ENCODE measurements at places on chromosomes 7 and 10.
A peak's percentile ranks its signal among the peaks of the same experiment; 100 is the strongest.

DNA sequence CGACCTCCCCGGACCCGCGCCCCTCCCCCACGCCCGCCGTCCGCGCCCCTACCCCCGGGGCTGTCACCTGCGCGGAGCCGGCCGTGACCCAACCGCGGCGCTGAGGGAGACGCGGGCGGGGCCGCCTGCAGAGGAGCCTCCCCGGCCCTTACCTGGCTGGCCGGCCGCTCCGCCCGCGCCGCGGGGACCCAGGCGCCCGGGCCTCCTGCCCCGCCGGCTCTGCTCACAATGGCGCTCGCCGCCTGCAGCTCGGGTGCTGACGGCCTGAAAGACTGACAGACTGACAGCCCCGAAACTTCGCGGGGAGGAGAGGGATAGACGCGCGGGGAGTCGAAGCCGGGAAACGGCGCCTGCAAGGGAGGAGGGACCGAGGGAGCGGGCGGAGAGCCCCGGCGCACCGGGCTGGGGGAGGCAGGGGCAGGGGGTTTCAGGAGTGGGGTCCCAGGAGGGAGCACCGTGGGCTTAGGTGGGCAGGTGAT, 393 bp downstream of the ZNF467 start:
- DNase-seq: no peak

DNA sequence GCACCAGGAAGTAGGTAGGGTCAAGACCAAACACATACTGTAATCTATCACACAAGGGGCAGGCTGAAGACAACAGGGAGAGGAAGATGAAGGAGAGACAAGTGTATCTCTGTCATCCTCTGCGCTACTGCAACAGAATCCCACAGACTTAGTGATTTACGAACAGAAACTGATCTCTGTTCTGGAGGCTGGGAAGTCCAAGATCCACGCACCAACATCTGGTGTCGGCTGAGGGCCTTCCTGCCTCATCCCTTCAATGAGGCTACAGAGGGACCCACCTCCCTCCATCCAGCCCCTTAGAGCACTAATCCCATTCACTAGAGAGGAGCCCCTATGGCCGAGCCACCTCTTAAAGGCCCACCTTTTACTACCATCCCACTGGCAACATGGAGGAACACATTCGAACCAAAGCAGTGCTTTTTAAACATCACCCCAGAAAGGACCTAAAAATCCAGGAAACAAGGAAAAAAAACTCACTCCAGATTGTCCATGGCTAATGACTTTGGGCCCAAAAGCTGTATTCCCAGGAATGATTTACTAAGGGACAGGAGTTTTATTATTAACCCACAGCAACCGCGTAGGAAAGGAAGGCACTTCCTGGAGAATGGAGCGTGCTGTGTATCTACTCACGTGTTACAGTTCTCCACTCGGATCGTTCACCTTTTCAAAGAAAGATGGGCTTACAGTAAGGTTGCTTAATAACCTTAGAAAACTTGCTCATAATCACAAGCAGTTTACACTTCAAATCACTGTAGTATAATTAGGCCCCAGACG, 4.2 kb downstream of the BNIP3 start:
- no peak for DNase-seq

DNA sequence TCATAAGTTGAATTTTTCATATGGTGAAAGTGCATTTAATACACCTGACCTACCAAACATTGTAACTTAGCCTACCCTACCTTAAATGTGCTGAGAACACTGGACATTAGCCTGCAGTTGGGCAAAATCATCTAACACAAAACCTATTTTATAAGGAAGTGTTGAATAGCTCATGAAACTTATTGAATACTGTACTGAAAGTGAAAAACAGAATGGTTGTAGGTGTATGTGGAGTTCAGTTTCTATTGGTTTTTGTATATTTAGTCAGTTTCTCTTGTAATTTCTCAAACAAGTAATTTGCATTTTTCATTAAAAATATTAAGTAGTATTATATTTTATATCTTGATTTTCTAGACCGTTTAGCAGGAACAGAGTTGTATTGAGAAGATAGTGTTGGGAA, 15.3 kb downstream of the CCDC7 start:
- DNase-seq: no peak

DNA sequence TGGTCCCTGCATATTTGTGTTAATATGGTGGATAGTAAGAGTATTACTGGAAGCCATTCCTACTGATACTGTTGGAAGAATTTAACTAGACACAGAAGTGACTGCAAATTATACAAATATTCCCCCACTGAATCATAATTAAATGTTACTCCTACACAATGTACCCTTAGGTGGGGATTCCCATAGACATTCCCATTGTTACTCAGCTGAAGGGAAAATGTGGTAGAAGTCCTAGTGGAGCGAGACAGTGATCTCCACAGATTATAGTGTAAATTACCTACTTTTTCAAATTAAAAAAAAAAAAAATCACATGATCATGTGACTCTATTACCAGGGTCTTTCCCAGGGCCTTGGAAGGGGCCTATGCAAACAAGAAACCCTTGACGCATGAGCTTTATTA, 611.8 kb downstream of the LRMDA start:
- DNase-seq: no peak

- no peak for DNase-seq
Measured at GRCh38 chr7:93378131-93378760, 146.1 kb downstream of the VPS50 start.

DNA sequence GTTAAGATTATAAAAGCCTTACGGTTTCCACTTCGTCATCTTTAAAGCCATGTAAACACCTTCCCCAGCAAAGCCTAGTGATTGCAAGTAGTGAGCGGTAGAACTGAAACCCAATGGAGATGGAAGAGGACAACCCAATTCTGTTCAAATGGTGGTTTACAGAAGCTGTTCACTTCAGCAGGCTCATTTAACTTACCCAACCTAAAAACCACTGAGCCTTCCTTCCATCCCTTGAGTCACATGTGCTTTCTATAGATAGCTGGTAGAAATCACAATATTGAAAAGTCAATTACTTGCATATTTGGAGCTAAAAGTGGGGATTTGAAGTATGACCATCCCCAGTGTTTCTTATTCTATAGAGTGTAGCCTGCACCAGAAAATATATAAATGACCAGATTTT, 667.7 kb downstream of the SUGCT start:
- DNase-seq: no peak

DNA sequence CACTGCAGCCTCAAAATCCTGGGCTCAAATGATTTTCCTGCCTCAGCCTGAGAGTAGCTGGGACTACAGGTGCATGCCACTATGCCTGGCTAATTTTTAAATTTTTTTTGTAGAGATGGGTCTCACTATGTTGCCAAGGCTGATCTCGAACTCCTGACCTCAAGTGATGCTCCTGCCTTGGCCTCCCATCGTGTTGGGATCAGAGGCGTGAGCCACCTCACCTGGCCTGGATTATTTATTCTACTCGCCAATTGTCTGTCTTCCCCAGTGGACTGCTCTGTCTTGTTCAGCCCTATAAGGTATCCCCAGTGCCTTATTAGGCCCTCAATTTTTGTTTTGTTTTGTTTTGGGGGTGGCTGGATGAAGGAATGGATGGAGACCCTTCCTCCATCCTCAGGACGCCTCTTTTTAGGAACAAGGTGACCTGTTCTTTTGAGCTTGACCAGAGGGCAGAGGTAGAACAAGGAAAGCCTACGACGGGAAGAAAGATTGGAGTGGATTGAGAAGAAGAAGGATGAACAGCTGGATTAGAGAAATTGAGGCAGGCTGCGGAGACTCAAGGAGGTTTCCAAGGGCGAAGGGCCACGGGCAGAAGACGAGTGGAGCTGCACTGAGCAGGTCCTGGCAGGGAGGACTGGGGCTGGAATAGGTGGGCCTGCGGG, 541 bp upstream of the DENND10 start:
- no peak for DNase-seq

DNA sequence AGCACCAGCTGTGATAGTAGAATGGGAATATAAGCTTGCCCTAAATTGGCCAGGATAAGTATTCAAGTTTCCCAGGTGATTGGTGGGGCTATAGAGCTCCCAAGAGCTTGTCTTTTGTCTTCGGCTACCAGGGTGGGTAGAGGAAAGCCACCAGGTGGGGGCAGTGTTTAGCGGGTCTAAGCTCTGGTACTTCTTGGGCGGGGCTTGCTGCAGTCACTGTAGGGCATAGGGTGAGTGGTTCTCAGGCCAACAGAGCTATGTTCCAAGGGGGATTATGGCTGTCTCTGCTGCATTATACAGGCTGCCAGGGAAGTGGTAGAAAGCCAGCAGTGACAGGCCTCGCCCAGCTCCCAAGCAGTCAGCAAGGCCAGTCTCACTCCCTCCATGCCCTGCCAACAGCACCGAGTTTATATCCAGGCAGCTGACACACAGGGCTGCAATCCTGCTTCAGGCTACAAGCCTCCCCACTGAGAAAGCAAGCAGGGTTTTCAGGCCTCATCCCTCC, 110.7 kb downstream of the ZNF467 start:
- peak; percentile 44 for DNase-seq

All from DMS 273 treated with DMSO at 0.1 percent for 48 hours (cell line).